ENCODE measurements at places on chromosomes 6 and 20.

DNA sequence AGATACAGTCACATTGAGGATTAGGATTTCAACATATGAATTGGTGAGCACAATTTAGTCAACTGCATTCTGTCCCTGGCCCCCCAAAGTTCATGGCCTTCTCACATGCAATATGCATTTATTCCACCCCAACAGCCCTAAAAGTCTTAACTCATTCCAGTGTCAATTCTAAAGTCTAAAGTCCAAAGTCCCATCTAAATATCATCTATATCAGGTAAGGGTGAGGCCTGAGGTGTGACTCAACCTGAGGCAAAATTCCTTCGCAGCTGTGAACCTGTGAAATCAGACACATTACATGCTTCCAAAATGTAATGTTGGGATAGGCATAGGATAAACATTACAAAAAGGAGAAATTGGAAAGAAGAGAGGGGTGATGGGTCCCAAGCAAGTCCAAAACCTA, 27.8 kb downstream of the CLIC5 start:
- no peak for DNase-seq

- no peak for DNase-seq
Measured at GRCh38 chr6:37373822-37374471, 20.2 kb downstream of the RNF8 start.

DNA sequence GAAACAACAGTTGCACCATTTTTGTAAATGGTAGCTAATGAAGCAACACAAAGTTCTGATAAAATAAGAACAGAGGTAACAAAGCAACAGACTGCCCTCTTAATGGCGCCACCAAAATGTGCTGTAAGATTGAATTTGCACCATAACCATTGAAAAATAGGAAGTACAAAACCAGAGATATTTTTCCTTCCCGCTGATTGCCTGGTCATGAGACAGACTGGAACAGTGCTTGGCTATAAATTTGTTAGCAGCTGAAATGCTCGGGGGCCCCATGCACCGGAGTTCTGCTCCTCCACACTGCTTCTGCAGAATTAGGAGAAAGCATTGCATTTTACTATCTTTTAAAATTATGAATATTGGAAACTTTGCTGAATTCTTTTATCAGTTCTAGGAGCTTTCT, 164.4 kb upstream of the QKI start:
- DNase-seq: no peak

DNA sequence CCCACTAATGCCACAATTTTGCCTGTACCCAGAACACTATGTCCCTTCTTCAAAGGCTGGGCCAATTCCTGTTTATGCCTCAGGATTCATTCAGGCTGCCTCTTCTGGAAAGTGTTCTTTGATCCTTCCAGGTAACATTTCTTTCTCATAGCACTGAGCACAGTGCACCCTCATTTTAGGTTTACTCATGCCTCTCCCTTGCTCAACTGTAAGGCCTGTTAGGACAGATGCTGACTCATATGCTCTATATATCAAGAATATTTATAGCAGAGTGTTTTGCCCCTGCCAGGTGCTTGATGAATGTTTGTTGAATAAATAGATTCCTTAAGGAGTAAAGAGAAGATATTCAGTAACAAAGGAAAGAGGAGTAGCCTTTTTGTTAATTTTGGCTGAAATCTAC, 263.9 kb downstream of the PHF3 start:
- DNase-seq: no peak

DNA sequence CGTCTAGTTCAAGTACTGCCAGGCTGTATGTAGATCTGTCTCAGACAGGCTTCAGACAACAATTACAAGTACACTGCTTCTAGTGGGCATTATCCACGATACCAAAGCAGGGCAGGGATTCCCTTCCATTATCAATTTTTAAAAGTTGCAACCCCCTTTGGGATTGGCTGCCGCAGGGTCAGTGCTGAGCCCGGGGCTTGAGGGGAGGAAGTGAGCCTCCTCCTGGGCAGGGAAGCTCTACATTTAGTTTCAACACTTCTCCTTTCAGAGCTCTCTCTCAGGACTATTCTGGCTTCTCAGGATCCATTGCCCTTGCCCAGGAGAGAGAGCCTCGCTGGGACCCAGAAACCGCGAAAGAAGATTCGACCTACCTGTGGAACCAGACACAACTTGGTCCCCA, 1.5 kb downstream of the HTR1B start:
- DNase-seq: no peak

DNA sequence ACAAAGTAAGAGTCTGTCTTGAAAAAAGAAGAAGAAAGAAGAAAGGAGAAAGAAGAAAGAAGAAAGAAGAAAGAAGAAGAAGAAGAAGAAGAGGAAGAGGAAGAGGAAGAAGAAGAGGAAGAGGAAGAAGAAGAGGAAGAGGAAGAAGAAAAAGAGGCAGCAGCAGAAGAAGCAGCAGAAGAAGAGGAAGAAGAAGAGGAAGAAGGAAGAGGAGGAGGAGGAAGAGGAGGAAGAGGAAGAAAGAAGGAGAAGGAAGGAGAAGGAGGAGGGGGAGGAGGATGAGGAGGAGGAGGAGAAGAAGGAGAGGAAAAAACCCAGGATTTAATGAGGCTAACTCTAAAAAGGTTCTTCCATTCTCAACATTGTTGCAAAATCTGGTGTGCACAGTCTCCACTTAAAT, 95.4 kb upstream of the PDE10A start:
- DNase-seq: no peak

- no peak for DNase-seq
Measured at GRCh38 chr6:10190042-10190441, 224.8 kb downstream of the TFAP2A start.

DNA sequence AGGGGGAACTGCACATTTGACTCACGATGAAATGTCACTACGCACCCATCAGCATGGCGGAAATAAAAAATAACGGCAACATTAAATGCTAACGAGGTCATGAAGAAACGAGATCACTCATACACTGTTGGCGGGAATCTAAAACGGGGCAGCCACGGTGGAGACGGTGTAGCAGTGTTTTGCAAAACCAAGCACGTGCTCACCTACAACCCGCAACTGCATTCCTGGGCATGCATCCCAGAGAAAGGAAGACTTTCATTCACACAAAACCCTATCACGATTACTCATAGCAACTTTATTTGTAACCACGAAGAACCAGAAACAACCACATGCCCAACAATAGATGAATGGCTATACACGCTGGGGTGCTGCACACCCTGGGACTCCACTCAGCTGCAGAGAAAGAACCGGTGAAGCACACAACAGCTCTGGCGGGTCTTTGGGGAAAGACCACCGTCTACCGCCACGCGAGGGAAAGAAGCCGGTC, 77.0 kb downstream of the YTHDF1 start:
- no peak for DNase-seq

All from stimulated activated CD8-positive, alpha-beta memory T cell treated with anti-CD3 and anti-CD28 coated beads, Interleukin-2, amount 100 ng/mL, for 1 hour (primary cell).